ENCODE measurements at places on chromosomes 1 and 21.

- no peak for DNase-seq
Observed at GRCh38 chr1:15764269-15764764, 5.7 kb downstream of the FBLIM1 start.

GRCh38 chr1:71882637-71883036 lies 399.7 kb downstream of the NEGR1 start:
- DNase-seq: peak; percentile 10

GRCh38 chr1:18820791-18821641 lies 38.4 kb downstream of the TAS1R2 start:
- DNase-seq: peak; percentile 84

GRCh38 chr1:235888119-235888643 lies 21.5 kb upstream of the LYST start:
- DNase-seq: no peak

GRCh38 chr1:116110567-116111523 lies at the start of gene MAB21L3:
TSS of gene MAB21L3 (plus strand) at chr1:116111399. CDS start at chr1:116112616, 1,217 bp downstream.
- peak; percentile 26 for DNase-seq

DNA sequence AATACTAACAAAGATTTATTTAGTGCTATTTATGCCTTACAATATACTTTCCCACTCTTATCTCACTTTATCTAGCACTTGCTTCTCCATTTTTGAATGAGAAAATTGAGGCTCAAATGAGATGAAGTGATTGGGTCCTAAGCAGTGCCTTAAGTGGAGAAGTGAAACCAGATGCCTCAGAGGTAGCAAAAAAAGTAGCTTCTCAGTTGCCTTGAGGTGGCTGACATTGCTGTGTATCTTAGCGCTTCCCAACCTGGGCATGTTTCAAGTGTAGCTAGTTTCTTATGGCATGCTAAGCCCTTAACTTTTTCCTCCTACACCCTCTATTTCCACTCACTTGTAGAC lies 390.4 kb downstream of the OMA1 start:
- DNase-seq: no peak

DNA sequence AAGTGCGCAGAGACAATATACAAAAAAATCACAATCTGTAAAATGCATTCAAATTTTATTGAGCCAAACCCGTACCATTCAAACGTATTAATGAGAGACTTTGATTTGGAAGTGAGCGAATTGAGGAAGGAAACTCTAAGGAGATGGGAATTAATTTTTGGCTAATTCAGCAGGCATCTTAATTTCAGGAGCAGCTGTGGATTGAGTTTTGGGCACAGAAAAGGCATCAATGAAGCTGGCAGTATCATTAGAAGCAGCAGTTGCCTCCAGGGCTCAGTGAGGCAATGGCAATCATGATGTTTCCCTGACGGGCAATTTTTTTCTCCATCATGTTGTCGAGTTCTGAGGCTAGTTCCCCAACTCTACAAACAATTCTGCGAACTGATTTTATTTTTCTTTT lies 2041.6 kb downstream of the NCAM2 start:
- DNase-seq: no peak

GRCh38 chr1:226108935-226109828 lies 46.7 kb downstream of the H3-3A start:
- no peak for DNase-seq

GRCh38 chr1:200165493-200166220 lies 138.1 kb downstream of the NR5A2 start:
- DNase-seq: no peak

GRCh38 chr1:110690709-110691365 lies 16.1 kb upstream of the KCNA3 start:
- DNase-seq: no peak

DNA sequence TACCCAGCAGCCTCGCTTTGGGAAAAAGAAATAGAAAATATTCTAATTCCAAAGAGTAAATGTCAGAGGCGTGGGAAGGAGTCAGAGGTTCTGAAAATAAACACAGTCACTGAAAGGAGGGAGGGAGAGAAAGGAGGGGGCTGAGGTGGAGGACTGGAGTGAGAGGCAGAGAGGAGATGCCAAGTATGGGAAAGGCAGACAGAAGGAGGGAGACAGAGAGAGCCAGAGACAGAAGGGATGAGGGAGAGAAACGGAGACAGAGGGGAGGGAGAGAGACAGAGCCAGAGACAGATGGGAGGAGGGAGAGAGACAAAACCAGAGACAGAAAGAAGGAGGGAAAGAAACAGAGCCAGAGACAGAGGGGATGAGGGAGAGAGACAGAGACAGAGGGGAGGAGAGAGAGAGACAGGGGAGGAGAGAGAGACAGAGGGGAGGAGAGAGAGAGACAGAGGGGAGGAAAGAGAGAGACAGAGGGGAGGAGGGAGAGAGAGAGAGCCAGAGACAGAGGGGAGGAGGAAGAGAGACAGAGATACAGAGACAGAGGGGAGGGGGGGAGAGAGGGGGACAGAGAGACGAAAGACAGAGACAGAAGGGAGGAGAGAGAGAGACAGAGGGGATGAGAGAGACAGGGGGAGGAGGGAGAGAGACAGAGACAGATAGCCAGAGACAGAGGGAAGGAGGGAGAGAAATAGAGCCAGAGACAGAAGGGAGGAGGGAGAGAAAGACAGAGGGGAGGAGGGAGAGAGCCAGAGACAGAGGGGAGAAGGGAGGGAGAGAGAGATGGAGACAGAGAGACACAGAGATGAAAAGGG lies 525.5 kb downstream of the MATN1 start:
- DNase-seq: no peak

DNA sequence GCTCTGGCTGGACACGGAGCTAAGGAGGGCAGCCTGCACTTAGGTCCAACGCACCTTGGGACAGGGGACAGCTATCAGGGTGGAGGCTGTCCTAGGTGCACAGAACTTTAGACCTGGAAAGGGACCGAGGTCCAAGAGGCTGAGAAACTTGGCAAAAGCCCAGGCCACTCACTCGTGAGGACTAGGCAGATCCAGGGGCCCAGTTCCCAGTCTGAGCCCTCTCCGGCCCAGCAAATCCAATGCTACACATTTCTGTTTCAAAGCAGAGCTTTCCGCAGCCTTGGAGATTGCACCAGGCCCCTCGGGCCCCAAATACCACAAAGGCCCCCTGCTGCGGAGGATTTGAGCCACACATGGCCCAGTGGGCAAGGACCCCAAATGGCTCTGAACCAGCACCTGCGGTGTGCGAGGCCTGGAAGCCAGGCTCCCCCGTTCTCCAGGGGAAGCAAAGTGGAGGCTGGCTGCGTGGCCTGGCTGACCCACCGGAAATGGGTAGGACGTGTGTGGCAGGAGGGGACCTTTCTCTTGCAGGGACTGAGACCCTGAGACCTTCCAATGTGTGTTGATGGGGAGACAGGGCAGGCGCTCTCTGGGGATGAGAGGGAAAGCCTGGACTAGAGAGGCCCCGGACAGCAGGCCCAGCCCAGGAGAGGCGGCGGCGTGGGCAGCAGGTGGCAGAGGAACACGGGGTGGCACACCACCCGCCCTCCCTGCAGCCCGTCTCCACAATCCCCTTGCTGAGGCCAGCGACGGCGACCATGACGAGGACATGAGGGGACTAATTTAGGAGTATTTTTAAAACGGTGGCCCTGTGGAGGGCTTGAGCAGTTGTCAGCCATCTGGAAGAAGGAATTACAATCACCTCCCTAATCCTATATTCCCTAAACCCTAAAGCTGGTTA lies 118.7 kb downstream of the CASZ1 start:
- no peak for DNase-seq

DNA sequence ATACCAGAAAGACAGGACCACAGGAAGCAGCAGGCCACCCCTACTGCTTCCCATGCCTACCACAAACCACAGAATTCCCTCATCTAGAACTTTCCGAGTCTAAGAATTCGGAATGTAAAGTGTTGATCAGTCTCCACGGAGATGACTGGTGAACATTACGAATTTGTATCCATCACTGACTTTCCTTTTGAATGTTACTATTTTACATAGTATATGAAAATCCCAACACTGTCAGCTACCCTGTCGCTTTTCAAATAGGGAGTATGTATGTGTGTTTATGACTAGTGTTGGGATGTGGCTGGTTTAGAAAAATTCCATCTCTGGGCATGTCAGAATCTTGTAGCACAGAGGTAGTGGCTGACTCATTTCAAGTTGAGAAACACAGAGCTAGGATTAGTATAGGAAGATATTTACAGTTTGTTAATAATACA lies 118.2 kb downstream of the COQ8A start:
- DNase-seq: peak; percentile 58

DNA sequence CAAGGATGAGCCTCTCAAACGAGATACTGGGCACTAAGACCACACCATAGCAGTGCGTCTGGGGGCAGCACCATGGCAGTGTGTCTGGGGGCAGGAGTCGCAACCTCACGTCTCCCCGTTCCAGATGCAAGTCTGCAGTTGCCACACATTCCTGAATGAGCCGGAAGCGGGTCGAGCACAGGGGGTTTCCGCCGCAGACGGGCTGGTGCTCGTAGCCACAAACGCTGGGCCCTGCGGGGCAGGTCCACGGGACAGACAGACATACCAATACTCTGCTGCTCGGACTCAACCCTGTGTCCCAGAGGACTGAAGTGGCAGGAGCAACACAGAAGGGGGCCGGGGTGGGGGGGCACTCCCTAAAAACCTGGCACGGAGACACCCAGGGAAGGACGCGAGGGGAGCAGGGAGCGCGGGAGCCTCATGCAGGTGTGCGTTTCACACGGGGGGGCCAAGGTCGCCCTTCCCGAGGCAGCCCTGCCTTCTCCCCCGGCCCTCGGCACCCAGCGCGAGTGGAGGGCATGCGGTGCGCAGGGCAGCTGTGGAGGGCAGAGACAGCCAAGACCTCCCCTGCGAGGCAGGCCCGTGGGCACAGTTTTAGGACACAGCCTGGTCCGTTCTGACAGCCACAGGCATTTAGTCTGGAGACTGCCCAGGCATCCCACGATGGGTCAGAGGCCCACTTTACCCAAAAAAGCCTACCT lies 24.5 kb downstream of the PTTG1IP start:
- no peak for DNase-seq

- no peak for DNase-seq
Observed at GRCh38 chr1:65904681-65905083, 112.0 kb downstream of the PDE4B start.

DNA sequence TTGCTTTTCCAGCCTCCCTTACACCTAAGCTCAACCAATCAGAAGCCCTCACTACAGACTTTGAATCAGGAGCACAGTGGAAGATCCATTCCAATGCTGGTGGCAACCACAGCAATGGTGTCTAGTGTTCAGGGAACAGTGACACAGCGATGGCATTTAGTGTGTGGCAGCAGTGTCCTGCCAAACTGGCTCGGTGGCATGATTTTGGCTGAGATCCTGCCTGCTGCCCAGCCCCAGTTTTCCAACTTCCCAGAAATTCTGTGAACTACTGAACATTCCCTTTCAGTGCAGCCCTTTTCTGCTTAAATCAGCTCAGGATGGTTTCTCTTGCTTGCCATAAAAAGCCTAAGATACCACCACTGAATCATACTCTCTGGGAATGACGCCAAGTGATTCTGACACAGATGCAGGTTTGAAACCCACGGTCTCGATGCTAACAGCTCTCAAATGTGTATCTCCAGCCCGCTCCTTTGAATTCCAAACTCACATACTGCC lies 8.8 kb downstream of the ASAP3 start:
- peak; percentile 92 for DNase-seq

DNA sequence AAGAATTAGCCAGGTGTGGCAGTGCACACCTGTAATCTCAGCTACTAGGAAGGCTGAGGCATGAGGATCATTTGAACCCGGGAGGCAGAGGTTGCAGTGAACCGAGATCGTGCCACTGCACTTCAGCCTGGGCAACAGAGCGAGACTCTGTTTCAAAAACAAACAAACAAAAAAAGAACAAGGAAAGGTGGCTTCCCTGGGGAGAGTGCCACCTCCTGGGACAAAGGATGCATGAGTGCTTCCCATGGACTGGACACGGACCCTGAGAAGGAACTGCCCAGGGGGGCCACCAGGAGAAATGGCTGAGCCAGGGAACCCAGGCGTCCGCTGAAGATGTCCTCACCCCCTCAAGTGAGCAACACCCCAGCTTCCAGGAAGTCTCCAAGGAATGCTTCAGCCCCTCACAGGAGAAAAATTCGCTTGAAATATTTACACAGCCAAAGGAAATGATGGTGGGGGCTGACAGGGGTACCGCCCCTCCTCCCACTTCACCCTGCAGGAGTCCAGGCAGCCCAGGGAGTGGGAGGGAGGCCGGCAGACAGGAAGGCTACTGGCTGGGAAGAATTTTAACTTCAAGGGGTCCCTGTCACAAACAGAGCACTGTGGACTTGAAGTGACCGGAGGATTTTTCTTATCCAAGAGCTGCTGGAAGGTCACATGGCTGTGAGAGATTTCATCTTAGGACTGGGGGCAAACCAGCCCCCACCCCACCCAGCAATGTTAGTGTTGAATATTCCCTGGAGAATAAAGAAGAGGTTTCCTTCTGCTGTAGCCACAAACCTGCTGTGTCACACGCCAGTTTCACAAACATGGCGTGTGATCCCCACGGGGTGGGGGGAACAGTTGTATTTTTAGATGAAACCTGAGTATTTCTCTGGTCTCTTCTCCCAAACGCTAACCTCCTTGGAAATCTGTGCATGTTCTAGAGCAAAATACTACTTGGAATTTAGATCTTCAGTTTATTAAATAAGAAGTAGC lies 90.8 kb upstream of the SLC25A33 start:
- no peak for DNase-seq

GRCh38 chr1:26164036-26164860 lies 4.5 kb downstream of the C1orf232 start:
- peak; percentile 30 for DNase-seq

- DNase-seq: no peak
Observed at GRCh38 chr1:187236199-187236598, 407.4 kb downstream of the PLA2G4A start.

DNA sequence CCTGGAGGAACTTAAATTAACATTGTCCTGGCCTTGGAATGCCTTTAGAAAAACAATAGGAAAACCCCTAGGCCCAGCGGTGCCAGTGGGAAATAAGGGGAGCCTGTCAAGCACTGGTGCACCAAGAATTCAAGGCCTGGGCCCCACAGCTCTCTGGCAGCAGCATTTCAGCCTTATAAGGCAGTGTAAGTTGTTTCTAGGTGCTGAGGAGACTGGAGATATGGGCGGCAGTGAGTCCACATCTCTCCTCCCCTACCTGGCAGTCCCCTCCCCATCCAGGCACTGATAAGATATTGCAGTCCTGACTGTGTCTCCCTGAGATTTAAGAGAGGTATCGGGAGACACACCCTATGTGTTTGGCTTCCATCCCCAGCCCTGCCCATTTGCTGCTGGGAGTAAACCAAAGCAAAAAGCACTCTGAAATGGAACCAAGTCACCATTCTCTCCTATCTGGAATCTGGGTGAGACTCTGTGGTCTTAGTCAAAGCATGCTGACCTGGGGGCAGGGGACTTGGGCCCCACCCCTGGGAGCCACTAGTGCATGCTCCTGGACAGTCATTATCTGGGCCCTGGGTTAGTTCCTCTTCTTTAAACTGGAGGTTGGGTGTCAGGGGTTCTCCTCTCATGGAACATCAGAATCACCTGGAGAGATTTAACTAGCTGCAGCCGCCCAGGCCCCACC lies 30.5 kb downstream of the DEGS1 start:
- peak; percentile 34 for DNase-seq

- no peak for DNase-seq
Observed at GRCh38 chr1:78126506-78126905, 80.7 kb downstream of the GIPC2 start.

GRCh38 chr21:36288651-36289243 lies 31.2 kb upstream of the MORC3 start:
- DNase-seq: no peak

All from PC-3 (cell line).